ENCODE measurements at places on chromosomes 7 and 10. TPM values are rescaled to one million over a fixed set of nuclear protein-coding genes. Genes with fewer than 3 reads are reported as not detected.
A peak's percentile ranks its signal among the peaks of the same experiment; 100 is the strongest.

Gene CELF2
- 0.27 TPM for total RNA-seq

GRCh38 chr10:78932054-78932386 is 136.7 kb upstream of the ZMIZ1 start:
- no peaks in the 10 kb centered on the region for H3K36me3 ChIP-seq
- H3K4me3 ChIP-seq = no peak overlapping the region
- no peak for DNase-seq
- no peaks in the 10 kb centered on the region for H3K27me3 ChIP-seq
- no peak overlapping the region for H3K27ac ChIP-seq

DNA sequence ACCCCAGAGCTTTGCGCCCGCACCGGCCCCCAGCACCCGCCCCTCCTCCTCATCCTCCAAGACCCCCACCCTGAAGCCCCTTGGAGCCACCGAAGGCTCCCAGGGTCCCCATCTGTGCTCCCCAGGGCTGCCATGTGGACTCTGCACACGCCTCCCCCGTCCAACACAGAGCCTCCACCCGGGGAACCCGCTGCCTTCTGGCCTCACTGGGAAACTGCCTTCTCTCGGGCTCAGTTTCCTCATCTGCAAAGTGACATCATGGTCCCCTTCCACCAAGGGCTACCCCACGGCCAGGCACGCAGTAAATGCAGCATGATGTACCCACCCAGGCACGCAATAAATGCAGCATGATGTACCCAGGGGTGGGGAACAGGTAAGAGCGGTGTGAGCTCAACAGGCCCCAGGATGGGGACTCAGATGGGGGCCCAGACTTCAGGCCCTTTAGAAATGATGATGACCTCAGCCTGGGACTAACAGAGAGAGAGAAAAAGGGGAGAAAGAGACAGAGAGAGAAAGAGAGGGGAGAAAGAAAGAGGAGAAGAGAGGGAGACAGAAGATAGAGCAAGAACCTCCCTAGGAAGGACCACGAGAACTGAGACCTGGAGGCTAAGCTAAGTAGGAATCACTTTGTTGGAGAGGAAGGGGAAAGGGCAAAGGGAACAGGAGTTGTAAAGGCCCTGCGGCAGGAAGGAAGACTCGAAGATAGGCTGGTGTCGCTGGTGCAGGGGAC is 2.5 kb upstream of the MICALL2 start:
- no peak for DNase-seq
- H3K27me3 ChIP-seq = no peaks in the 10 kb centered on the region
- H3K4me1 ChIP-seq = peaks cover 54% of the 10 kb centered on the region
- no peak overlapping the region for H3K4me3 ChIP-seq

Gene PRKG1
- 0.12 TPM for total RNA-seq

DNA sequence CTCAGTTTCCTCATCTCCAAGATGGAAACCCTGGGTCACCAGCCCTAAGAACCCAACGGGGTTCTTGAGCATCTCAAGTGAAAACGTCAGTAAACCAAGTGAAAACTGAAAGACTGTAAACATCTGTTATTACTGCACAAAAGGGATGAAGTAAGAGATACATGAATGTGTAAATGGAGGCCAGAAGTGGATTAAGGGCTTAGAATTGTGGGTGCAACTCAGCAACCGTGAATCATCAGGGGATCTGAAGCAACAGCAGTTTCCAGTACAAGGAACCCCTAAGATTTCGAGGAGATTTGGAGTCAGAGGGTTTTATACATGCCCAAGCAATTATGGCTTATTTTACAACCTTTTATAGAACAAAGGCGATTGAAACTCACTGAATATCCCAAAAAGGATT is 95.7 kb upstream of the SVIL start:
- no peak overlapping the region for H3K27ac ChIP-seq
- H3K36me3 ChIP-seq = no peaks in the 10 kb centered on the region
- H3K4me1 ChIP-seq = peaks cover 39% of the 10 kb centered on the region
- no peaks in the 10 kb centered on the region for H3K27me3 ChIP-seq

GRCh38 chr10:12490963-12491362 is 141.6 kb downstream of the CAMK1D start:
- H3K36me3 ChIP-seq = no peaks in the 10 kb centered on the region
- no peaks in the 10 kb centered on the region for H3K27me3 ChIP-seq
- no peak for DNase-seq
- no peak overlapping the region for H3K27ac ChIP-seq

Gene C10orf88
- total RNA-seq = 8.7 TPM

- no peak overlapping the region for H3K27ac ChIP-seq
- no peaks in the 10 kb centered on the region for H3K36me3 ChIP-seq
- DNase-seq = no peak
- H3K27me3 ChIP-seq = no peaks in the 10 kb centered on the region
These were observed 20.8 kb downstream of the SH3PXD2A start for GRCh38 chr10:103834436-103835095.

DNA sequence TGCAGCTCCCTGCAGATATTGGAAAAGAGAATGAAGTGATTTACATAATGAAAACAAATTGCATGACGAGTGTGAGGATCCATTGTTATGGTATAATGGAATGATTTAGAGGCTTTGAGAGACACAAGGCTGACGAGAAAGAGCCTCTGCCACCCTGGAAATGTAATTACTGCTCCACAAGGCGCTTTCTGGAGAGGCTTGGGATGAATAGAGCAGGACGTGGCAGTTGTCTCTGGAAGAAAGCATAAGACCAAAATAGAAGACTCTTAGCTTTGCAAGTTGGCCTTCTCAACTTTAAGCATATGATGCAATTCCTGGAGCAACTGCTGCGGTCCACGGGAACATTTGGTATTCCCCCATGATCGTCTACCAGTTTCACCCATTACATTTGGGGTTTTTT is 181.9 kb upstream of the TCF7L2 start:
- no peaks in the 10 kb centered on the region for H3K27me3 ChIP-seq
- no peaks in the 10 kb centered on the region for H3K36me3 ChIP-seq
- H3K4me3 ChIP-seq = no peak overlapping the region
- peaks cover 49% of the 10 kb centered on the region for H3K4me1 ChIP-seq
- H3K27ac ChIP-seq = no peak overlapping the region

- H3K4me1 ChIP-seq = no peaks in the 10 kb centered on the region
- H3K27me3 ChIP-seq = no peaks in the 10 kb centered on the region
- H3K27ac ChIP-seq = no peak overlapping the region
- H3K4me3 ChIP-seq = no peak overlapping the region
These were observed 60.3 kb upstream of the FOXP2 start for GRCh38 chr7:114354306-114354705.

Gene ITPRID1
- total RNA-seq = 0.26 TPM

DNA sequence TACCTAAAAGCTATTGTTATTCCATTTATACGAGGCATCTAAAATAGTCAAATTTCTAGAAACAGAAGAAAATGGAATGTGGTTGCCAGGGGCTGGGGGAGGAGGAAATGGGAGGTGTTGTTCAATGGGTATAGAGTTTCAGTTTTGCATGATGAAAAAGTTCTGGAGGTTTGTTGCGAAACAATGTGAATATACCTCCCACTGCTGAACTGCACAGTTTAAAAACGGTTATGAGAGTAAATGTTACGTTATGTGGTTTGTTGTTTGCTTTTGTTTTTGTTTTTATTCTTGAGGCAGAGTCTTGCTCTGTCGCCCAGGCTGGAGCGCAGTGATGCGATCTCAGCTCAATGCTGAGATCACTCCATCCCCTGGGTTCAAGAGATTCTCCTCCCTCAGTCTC is 64.9 kb upstream of the NRBF2 start:
- H3K4me1 ChIP-seq = peaks cover 5% of the 10 kb centered on the region
- no peak overlapping the region for H3K27ac ChIP-seq
- H3K36me3 ChIP-seq = no peaks in the 10 kb centered on the region
- H3K27me3 ChIP-seq = peaks cover 2% of the 10 kb centered on the region
- no peak overlapping the region for H3K4me3 ChIP-seq
- no peak for DNase-seq

DNA sequence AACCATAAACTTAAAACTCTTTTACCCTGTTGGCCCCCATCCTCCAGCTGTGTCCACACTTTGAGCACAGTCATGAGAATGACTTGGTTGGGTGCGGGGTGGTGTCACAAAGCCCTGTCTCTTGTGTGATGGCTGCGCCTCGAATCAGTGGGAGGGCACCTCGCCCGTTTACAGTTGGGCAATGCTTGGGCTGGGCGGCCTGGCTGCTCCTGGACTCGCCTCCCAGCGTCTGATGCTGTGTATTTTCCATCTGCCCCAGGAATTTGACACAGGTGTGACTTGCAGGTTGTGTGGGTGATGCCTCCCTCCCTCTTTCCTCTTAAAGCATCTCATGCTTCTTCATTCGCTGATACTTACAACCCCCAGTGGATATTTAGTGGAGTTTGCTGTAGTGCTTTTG is 33.7 kb downstream of the CHST12 start:
- no peak for DNase-seq
- H3K4me3 ChIP-seq = no peak overlapping the region
- H3K27me3 ChIP-seq = no peaks in the 10 kb centered on the region
- H3K27ac ChIP-seq = peak overlapping the region; percentile 29
- H3K36me3 ChIP-seq = peaks cover 8% of the 10 kb centered on the region

GRCh38 chr7:158685693-158686092 is 18.9 kb downstream of the NCAPG2 start:
- H3K4me3 ChIP-seq = no peak overlapping the region
- H3K4me1 ChIP-seq = no peaks in the 10 kb centered on the region
- no peaks in the 10 kb centered on the region for H3K27me3 ChIP-seq
- no peak overlapping the region for H3K27ac ChIP-seq
- H3K36me3 ChIP-seq = peaks cover 2% of the 10 kb centered on the region

Gene DMBT1
- total RNA-seq = not detected

DNA sequence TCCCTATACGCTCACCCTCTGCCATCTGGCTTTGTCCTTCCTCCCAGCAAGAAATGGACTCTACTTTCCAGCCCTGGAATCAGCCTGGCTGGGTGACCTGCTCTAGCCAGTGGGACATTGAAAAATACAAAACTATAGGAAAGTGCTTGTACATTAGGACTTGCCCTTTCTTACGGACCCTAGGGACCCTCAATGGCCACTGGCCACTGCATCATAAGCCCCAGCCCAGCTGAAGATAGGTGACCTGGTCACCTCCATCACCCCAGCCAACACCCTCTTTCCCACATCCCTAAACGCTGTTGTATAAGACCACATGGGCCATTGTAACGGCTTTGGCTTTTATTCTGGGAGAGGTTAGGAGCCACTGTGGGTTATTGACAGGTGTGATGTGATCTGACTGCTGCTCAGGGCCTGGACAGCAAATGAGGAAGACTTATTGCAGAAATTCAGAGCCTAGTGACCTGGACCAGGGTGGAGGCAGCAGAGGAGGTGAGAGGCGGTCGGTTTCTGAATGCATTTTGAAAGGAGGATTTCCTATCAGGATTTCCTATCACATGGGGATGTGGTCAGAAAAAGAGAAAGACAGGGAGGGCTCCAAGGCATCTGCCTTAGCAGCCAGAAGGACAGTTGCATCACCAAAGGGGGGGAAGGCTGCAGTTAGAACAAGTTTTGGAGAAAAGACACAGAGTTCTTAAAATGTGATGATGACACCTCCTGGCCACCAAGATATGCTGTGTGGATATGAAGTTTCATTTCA is 2.2 kb upstream of the LMBR1 start:
- H3K27me3 ChIP-seq = no peaks in the 10 kb centered on the region
- peak overlapping the region; percentile 90 for H3K27ac ChIP-seq
- no peaks in the 10 kb centered on the region for H3K36me3 ChIP-seq
- DNase-seq = no peak

Gene MRC1
- total RNA-seq = 0.05 TPM

Gene CCL24
- not detected for total RNA-seq

Gene ZNF853
- total RNA-seq = 12.3 TPM

- DNase-seq = no peak
- no peak overlapping the region for H3K4me3 ChIP-seq
- H3K36me3 ChIP-seq = no peaks in the 10 kb centered on the region
- no peak overlapping the region for H3K27ac ChIP-seq
- no peaks in the 10 kb centered on the region for H3K27me3 ChIP-seq
- no peaks in the 10 kb centered on the region for H3K4me1 ChIP-seq
These were observed 8.0 kb upstream of the IL6 start for GRCh38 chr7:22718911-22719420.

DNA sequence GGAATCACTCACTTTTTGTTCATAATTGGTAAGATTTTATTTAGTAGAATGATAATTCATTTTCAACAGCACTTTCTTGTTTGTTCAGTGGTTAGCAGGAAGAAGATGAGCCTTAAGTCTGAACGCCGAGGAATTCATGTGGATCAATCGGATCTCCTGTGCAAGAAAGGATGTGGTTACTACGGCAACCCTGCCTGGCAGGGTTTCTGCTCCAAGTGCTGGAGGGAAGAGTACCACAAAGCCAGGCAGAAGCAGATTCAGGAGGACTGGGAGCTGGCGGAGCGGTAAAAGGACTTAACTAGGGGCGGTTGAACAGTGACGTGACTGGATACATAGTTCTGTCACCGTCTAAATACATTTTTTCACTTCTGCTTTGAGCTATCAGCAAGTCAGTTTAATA is 31.3 kb downstream of the RABGEF1 start:
- H3K4me3 ChIP-seq = no peak overlapping the region
- H3K27me3 ChIP-seq = no peaks in the 10 kb centered on the region
- H3K27ac ChIP-seq = no peak overlapping the region
- DNase-seq = no peak

Gene TMEM130
- not detected for total RNA-seq

DNA sequence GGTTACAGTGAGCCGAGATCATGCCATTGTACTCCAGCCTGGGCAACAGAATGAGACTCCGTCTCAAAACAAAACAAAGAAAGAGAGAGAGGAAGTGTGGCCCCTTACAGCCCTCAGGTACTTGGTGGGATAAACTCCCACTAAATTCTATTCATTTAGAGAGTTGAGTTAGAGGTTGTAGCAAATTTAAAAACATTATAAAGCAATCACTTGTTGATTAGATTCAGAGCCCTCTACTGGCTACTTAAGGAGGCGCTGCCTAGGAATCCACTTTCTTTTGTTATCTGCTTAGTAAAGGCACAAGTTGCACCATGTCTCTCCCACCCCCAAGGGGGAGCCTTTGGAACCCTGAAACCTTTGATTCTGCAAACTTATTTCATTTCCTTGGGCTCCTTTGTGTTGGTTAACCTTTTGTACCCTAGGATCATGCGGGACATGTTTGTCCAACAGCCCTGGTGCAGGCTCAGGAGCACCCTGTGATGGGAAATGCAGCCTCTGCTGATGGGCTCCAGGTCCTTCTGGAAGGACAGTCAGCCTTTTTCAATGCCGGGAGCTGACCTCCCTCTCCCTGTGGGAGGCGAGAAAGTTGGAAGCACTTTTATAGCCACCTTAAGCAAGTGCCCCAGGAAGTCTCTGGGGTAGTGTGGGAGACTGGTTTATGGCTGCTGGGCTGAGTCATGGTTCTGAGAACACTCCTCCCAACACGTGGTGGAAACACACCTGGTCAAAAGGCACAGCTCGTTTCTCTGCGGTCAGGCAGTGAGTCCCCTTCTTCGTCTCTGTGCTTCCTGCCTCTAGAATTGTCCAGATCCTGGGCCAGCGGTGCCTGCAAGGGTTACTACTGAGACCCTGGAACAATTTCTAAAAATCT is 2.3 kb downstream of the HKDC1 start:
- H3K4me3 ChIP-seq = no peak overlapping the region
- H3K4me1 ChIP-seq = peaks cover 60% of the 10 kb centered on the region
- no peaks in the 10 kb centered on the region for H3K36me3 ChIP-seq

Gene PLPP4
- total RNA-seq = 0.61 TPM

Measured in Caco-2 (cell line).